ENCODE measurements at places on chromosomes 6 and 20.

DNA sequence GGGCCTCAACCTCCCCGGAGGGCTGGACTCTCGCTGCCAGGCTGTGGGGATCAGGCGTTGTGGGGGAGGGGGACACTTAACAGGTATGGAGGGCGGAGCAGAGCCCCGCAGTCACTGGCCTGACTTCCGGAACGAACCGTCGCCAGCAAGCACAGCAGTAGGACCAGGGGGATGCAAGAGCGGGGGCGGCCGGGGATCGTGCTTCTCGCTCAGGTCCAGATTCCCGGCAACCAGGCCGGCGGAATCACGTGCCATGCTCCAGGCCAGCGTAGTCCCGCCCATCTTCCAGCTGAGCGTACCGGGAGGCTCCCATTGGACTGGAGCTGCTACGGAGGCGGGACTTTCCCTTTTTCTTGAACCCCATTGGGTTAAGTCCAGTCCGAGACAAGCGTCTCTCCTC, 10.0 kb upstream of the POU5F1 start:
- H3K4me1 ChIP-seq, result peaks cover 19% of the 10 kb centered on the region
- DNase-seq, result peak; percentile 60

- H3K4me3 ChIP-seq, result no peak overlapping the region
- H3K27me3 ChIP-seq, result peaks cover 51% of the 10 kb centered on the region
- no peaks in the 10 kb centered on the region for H3K4me1 ChIP-seq
- H3K27ac ChIP-seq, result no peak overlapping the region
- no peaks in the 10 kb centered on the region for H3K36me3 ChIP-seq
- no peak for DNase-seq
These were observed 12.0 kb upstream of the PDCD2 start for GRCh38 chr6:170596426-170596825.

- no peak overlapping the region for H3K4me3 ChIP-seq
- H3K36me3 ChIP-seq, result no peaks in the 10 kb centered on the region
- H3K27ac ChIP-seq, result no peak overlapping the region
- peaks cover 6% of the 10 kb centered on the region for H3K27me3 ChIP-seq
- DNase-seq, result no peak
- no peaks in the 10 kb centered on the region for H3K4me1 ChIP-seq
These were observed 467.4 kb upstream of the CITED2 start for GRCh38 chr6:139841794-139842215.

- no peak overlapping the region for H3K4me3 ChIP-seq
- H3K27me3 ChIP-seq, result no peaks in the 10 kb centered on the region
- peak; percentile 67 for DNase-seq
- peaks cover 26% of the 10 kb centered on the region for H3K36me3 ChIP-seq
These were observed 54.9 kb downstream of the TAF4 start for GRCh38 chr20:62010551-62011402.

DNA sequence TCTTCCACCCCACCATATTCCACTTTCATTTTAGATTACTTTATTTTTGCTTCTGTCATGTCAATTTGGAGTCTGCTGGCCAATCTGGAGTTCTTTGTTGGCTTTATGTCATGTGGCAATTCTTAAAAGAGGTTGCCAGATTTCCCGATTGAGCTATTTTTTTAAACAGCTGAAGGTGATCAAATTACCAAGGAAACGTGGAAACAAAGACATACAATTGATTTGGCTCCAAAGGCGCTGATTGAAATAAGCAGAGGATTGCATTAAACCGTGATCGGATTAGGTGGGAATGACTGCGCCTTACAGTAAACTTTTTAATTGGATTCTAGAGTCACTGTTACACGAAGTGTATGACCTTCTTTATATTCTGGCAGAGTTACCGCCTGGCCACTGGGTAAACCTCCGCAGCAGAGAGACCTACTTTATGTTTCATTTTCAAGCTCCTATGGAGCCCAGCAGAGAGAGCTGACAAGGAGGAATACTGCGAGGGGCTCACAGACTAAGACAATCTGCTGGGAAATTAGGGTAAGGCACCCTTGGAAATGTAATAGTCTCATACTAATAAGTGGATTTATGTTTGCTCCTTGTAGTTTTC, 37.9 kb downstream of the SIM1 start:
- no peaks in the 10 kb centered on the region for H3K4me1 ChIP-seq
- H3K36me3 ChIP-seq, result no peaks in the 10 kb centered on the region
- H3K4me3 ChIP-seq, result no peak overlapping the region

DNA sequence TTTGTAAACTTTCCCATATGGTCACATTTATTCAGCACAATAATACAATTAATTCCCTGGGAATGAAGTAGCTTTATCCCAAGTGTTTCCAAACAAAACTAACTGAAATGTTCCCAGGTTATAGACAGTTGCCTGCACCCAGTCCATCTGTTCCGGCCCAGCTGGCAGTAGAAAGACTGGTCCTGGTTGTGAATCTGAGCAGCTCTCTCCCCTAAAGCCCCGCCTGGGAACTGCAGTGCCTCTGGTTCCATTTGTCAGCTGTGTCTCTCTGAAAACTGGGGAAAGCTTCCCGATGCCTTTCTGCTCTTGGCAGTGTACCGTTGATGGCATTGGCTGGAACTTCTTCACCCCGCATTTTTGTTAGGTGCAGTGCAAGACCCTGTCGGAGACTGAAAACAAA, 8.7 kb downstream of the MTHFD1L start:
- no peaks in the 10 kb centered on the region for H3K4me1 ChIP-seq
- H3K4me3 ChIP-seq, result no peak overlapping the region
- no peak for DNase-seq
- peaks cover 3% of the 10 kb centered on the region for H3K36me3 ChIP-seq

DNA sequence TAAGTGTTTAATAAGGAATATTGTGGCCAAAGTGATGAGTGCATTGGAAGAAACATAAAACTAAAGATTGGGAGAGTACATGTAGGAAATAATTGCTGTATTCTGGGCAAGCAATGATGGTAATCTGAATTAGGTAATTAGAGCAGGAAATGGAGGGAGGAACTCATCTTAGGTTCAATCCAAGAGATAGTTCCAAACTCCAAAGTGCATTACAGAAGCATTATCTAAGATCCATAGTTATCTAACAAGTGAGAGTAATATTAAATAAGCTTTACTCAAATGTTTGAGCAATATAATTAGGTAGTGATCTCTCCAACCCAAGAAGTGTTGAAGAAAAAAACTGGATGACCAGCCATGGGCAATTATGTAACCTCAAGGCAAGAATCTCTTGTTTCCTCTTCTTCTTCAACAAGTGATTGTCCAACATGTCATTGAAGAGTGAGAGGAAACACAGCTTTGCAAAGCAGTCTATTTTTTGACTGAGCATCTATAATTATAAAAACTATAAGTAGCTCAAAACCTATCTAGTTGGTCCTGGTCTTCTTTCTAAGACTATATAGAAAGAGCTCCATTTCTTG, 181.2 kb upstream of the TNFAIP3 start:
- no peaks in the 10 kb centered on the region for H3K4me1 ChIP-seq
- no peak overlapping the region for H3K27ac ChIP-seq
- no peak for DNase-seq
- no peak overlapping the region for H3K4me3 ChIP-seq
- no peaks in the 10 kb centered on the region for H3K27me3 ChIP-seq
- H3K36me3 ChIP-seq, result no peaks in the 10 kb centered on the region

DNA sequence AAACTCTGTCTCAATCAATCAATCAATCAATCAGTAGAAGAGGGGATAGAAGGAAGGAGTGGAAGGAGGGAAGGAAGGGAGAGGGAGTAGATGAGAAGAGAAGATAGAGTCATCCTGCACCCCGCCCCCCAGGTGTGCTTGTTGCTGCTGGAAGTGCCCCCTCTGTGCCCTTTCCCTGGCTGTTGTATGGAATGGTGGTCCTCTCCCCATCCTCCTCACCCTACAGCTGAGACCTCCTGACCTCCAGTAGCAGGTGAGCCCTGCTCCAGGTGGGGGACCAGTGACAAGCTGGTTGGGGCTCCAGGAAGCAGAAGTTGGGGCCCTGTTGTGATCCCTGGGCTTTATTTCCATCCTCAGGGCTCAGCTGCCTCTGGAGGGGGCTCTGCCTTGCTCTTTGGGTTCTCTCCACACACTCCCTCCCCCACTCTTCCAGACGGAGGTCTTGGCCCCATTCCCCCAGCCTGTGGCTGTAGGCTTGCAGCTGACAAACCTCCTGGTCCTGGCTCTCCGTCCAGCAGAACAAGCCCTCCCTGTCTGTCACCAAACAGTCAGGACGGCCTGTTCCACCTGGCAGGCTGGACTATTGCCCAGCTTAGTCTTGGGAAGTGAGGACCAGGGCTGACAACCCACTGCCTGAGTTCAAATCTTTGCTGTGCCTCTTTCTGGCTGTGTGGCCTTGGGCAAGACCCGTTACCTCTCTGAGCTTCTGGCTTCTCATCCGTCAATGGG, 26.0 kb upstream of the SCRT2 start:
- peaks cover 37% of the 10 kb centered on the region for H3K27me3 ChIP-seq
- peaks cover 8% of the 10 kb centered on the region for H3K36me3 ChIP-seq
- H3K4me1 ChIP-seq, result no peaks in the 10 kb centered on the region
- no peak for DNase-seq

GRCh38 chr20:62979310-62979709, 26.8 kb downstream of the SLC17A9 start:
- H3K36me3 ChIP-seq, result peaks cover 5% of the 10 kb centered on the region
- H3K27me3 ChIP-seq, result peaks cover 65% of the 10 kb centered on the region
- DNase-seq, result no peak
- peaks cover 33% of the 10 kb centered on the region for H3K4me1 ChIP-seq
- H3K27ac ChIP-seq, result no peak overlapping the region

- peaks cover 8% of the 10 kb centered on the region for H3K4me1 ChIP-seq
- H3K27me3 ChIP-seq, result no peaks in the 10 kb centered on the region
- H3K4me3 ChIP-seq, result no peak overlapping the region
- no peaks in the 10 kb centered on the region for H3K36me3 ChIP-seq
These were observed 39.7 kb upstream of the COL10A1 start for GRCh38 chr6:116165596-116165995.

- H3K4me1 ChIP-seq, result no peaks in the 10 kb centered on the region
- H3K27ac ChIP-seq, result no peak overlapping the region
- no peak overlapping the region for H3K4me3 ChIP-seq
- peaks cover 7% of the 10 kb centered on the region for H3K27me3 ChIP-seq
- DNase-seq, result no peak
These were observed 63.0 kb downstream of the CD83 start for GRCh38 chr6:14180609-14181008.

- DNase-seq, result no peak
- no peak overlapping the region for H3K27ac ChIP-seq
- no peaks in the 10 kb centered on the region for H3K27me3 ChIP-seq
- H3K4me3 ChIP-seq, result no peak overlapping the region
- H3K4me1 ChIP-seq, result peaks cover 8% of the 10 kb centered on the region
- H3K36me3 ChIP-seq, result peaks cover 7% of the 10 kb centered on the region
These were observed 64.8 kb downstream of the AIG1 start for GRCh38 chr6:143125455-143125854.

DNA sequence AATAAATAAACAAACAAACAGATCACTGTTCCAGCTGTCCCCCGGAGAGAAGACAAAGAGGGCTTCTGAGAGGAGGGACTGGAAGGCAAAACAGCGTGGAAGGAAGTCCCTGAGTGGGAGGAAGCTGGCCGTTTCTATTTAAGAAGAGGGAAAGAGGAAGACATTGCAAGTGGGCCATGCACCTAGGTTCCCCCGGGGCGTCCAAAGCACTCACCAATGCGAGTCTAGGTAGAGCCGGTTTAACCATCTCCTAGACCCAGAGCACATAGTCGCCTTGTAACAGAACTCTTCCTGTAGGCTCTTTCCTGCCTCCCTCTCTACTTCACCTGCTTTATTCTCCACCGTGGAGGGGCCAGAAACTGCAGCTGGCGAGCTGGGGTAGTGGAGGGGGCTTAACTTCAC, 158.4 kb downstream of the ZDHHC14 start:
- DNase-seq, result no peak
- H3K27me3 ChIP-seq, result no peaks in the 10 kb centered on the region
- peak overlapping the region; percentile 90 for H3K27ac ChIP-seq
- H3K4me1 ChIP-seq, result peaks cover 50% of the 10 kb centered on the region
- no peak overlapping the region for H3K4me3 ChIP-seq

DNA sequence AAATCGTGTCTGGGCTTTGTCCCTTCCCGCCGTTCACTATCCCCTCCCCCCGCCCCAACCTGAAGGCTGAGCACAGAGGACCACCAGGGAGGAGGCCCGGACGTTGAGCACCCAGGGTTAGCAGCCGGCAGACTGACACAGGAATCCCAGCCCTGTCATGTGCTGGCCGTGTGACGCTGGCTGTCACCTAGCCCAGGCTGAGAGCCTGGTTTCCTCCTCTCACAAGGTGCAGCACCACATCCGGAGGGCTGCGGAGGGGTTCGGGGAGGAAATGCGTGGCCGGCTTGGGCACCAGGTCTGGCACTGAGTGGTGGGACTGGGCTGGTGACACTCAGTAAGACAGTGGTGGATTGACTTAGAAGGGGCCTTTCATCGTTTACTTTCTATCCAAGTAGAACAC, 4.6 kb upstream of the LSM14B start:
- H3K36me3 ChIP-seq, result peaks cover 36% of the 10 kb centered on the region
- no peaks in the 10 kb centered on the region for H3K27me3 ChIP-seq
- H3K4me1 ChIP-seq, result peaks cover 32% of the 10 kb centered on the region
- H3K4me3 ChIP-seq, result peak overlapping the region; percentile 64
- peak; percentile 90 for DNase-seq

GRCh38 chr6:40906759-40907158, 132.3 kb downstream of the UNC5CL start:
- H3K36me3 ChIP-seq, result no peaks in the 10 kb centered on the region
- no peak overlapping the region for H3K4me3 ChIP-seq
- no peak overlapping the region for H3K27ac ChIP-seq

All from effector memory CD8-positive, alpha-beta T cell (primary cell).